ENCODE measurements at places on chromosomes 1 and 21. TPM values are rescaled to one million over a fixed set of nuclear protein-coding genes. Genes with fewer than 3 reads are reported as not detected.

GRCh38 chr1:239209591-239209990 lies 176.8 kb upstream of the CHRM3 start:
- no peak overlapping the region for H3K27ac ChIP-seq
- DNase-seq = no peak
- no peaks in the 10 kb centered on the region for H3K36me3 ChIP-seq
- H3K27me3 ChIP-seq = no peaks in the 10 kb centered on the region

GRCh38 chr1:49364676-49365075 lies 588.0 kb upstream of the BEND5 start:
- no peak overlapping the region for H3K27ac ChIP-seq
- H3K4me1 ChIP-seq = peaks cover 3% of the 10 kb centered on the region
- H3K36me3 ChIP-seq = no peaks in the 10 kb centered on the region
- peak; percentile 10 for DNase-seq

- H3K4me1 ChIP-seq = peaks cover 30% of the 10 kb centered on the region
- no peak overlapping the region for H3K4me3 ChIP-seq
- no peaks in the 10 kb centered on the region for H3K27me3 ChIP-seq
- H3K27ac ChIP-seq = peak overlapping the region; percentile 89
Measured at GRCh38 chr1:6519935-6520671, 28.6 kb upstream of the PLEKHG5 start.

DNA sequence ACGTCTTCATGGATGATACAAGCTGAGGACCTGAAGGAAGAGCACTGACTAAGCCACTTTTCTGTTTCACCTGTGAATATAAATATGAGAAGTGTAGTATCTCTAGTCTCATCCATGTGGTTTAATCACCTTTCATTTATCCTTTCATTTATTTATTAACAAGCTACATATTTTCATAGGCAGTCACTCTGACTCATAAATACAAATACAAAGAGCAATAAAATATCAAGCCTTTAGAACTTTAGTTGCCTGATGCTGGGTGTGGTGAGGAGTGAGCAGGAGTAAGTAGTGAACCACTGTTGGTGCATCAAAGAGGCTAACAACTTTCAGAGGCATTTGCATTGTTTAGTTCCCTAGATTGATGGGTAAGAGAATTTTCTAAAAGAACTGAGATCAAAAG lies 269.0 kb upstream of the C1orf87 start:
- H3K4me1 ChIP-seq = no peaks in the 10 kb centered on the region
- no peaks in the 10 kb centered on the region for H3K27me3 ChIP-seq
- H3K27ac ChIP-seq = no peak overlapping the region
- no peak overlapping the region for H3K4me3 ChIP-seq
- no peaks in the 10 kb centered on the region for H3K36me3 ChIP-seq
- DNase-seq = no peak

DNA sequence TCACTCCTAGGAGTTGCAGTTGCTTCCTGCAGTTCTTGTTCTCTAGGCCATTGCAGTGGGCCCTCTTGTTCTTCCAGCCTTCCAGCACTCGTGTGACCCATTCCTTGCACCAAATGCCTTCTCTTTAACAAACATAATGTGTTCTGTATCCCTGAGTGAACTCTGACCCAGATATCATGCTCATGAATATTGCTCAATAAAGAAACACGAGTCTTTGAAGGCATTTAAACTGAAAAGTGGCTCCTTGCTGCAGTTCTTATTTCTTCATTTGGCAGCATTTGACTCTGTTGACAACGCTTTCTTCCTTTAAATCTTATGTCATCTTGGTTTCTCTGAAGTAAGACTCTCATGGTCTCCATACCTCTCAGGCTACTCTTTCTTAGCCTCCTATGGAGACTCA lies 100.7 kb upstream of the PDE4B start:
- H3K4me3 ChIP-seq = no peak overlapping the region
- peaks cover under 1% of the 10 kb centered on the region for H3K36me3 ChIP-seq
- DNase-seq = no peak
- peaks cover 6% of the 10 kb centered on the region for H3K4me1 ChIP-seq

DNA sequence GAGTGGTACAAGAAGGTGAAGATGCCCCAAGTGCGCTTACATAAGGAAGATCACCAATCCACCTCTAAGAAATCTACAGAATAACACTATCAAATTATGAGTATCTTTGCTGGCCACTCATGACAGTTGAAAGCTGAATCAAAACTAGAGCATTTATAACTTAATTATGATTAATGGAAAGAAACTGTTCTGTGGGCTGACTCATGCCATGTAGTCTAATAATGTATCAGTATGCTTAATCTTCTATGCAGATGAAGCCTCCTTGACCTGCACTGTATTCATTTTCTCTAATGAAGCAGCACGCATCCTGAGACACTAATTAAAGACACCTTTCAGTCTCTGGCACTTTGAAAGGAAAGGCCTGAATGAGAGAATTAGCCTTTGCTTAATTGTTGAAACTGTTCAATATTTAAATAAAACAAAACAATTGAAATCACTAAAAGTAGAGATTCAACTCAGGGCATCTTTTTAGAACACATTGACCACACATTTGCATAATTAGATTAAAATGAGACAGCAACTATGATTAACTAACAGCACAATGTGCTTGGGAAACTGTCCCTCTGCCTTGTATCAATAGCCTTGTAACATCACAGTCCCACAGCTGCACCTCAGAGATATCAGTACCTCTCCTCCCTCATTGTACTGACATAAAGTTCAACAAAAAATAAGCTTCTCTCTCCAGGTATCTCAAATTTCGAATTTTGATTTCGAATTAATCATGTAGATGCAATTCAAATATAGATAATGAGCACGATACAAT lies 105.6 kb downstream of the NTPCR start:
- no peak for DNase-seq
- H3K27me3 ChIP-seq = no peaks in the 10 kb centered on the region
- H3K36me3 ChIP-seq = peaks cover 18% of the 10 kb centered on the region
- H3K4me3 ChIP-seq = no peak overlapping the region

DNA sequence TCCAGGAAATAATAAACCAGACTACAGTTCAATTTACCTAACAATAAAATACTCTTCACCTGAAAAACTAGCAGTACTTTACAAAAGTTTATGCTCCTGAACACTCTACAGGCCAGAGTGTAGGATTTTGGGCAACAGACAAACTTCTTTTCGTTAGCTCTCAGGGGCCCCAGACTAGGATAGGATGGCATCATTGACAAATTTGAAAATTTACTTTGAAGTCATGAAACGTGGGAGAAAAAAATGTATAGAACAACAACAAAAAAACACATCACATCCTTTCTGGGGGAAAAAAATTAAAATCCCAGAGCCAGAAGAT lies 1.2 kb downstream of the PTP4A2 start:
- H3K27ac ChIP-seq = peak overlapping the region; percentile 55
- no peak for DNase-seq
- H3K36me3 ChIP-seq = no peaks in the 10 kb centered on the region
- H3K27me3 ChIP-seq = peaks cover 14% of the 10 kb centered on the region

DNA sequence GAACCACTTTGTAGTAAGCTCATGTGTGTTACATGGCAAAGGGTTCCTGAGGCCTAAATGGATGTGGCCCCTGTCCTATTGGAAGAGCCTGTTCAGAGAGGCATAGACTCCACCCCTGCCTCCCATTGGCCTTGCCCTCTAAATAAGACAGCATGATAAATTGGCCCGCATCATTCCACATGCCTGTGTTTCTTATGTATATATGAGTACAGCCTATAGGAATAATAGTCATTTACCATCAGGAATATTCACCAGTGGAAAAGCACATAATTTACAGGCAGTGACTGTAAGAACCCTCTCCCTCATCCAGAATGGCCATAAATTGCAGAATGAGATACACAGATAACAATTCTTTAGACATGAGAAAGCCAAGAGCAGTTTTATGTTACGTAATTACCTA lies 519.5 kb upstream of the DAB1 start:
- DNase-seq = no peak
- H3K27ac ChIP-seq = no peak overlapping the region
- H3K4me3 ChIP-seq = no peak overlapping the region
- H3K4me1 ChIP-seq = peaks cover 6% of the 10 kb centered on the region
- no peaks in the 10 kb centered on the region for H3K27me3 ChIP-seq

GRCh38 chr1:75643460-75643859 lies 32.5 kb upstream of the SLC44A5 start:
- DNase-seq = no peak
- no peaks in the 10 kb centered on the region for H3K27me3 ChIP-seq
- no peak overlapping the region for H3K27ac ChIP-seq

GRCh38 chr1:167666416-167666815 lies 36.4 kb downstream of the RCSD1 start:
- H3K36me3 ChIP-seq = no peaks in the 10 kb centered on the region
- no peak overlapping the region for H3K4me3 ChIP-seq
- H3K4me1 ChIP-seq = peaks cover 18% of the 10 kb centered on the region
- DNase-seq = no peak
- no peak overlapping the region for H3K27ac ChIP-seq
- H3K27me3 ChIP-seq = no peaks in the 10 kb centered on the region

GRCh38 chr21:42649122-42650032 lies 4.0 kb upstream of the PDE9A start:
- no peak overlapping the region for H3K4me3 ChIP-seq
- no peaks in the 10 kb centered on the region for H3K36me3 ChIP-seq
- H3K27ac ChIP-seq = no peak overlapping the region
- H3K4me1 ChIP-seq = peaks cover 11% of the 10 kb centered on the region

DNA sequence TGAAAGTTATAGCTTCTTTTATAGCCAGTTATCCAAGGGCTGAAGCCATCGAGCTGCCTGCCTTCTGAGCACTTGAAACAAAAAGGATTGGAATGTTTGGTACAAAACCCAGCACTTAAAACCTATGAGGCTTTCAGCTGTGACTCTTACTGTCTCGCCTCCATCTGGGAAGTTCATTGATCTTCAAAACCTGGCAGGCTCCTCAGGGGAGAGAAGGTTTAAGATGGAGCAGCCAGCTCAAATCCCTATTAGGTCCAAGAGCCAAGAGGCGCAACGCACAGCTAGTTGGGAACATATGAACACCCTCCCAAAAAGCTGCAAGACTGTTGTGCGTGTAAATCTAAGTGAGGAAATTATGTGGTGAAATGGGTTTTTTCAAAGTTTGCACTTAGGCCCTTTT lies 33.4 kb downstream of the BACE2 start:
- no peak overlapping the region for H3K4me3 ChIP-seq
- H3K4me1 ChIP-seq = peaks cover 7% of the 10 kb centered on the region
- no peaks in the 10 kb centered on the region for H3K36me3 ChIP-seq
- DNase-seq = no peak

DNA sequence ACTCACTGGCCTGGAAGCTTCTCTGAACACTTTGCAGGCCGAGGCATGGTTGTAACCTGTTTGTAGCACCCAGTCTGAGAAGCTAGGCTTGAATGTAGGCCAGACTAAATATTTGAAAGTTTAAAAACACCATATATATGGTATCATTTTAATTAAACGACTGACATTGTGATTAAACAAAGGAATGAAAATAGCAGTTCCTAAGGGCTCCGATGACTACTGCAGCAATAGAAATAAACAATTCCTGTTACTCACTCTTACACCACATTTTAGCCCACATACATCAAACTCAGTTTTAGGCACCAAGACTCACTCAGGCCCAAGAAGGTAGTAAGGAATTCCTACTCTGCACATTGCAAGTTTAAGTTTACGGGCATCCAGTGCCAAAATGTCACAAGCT lies 281.2 kb downstream of the AKT3 start:
- H3K27ac ChIP-seq = no peak overlapping the region
- H3K36me3 ChIP-seq = no peaks in the 10 kb centered on the region
- no peak overlapping the region for H3K4me3 ChIP-seq
- H3K4me1 ChIP-seq = no peaks in the 10 kb centered on the region

DNA sequence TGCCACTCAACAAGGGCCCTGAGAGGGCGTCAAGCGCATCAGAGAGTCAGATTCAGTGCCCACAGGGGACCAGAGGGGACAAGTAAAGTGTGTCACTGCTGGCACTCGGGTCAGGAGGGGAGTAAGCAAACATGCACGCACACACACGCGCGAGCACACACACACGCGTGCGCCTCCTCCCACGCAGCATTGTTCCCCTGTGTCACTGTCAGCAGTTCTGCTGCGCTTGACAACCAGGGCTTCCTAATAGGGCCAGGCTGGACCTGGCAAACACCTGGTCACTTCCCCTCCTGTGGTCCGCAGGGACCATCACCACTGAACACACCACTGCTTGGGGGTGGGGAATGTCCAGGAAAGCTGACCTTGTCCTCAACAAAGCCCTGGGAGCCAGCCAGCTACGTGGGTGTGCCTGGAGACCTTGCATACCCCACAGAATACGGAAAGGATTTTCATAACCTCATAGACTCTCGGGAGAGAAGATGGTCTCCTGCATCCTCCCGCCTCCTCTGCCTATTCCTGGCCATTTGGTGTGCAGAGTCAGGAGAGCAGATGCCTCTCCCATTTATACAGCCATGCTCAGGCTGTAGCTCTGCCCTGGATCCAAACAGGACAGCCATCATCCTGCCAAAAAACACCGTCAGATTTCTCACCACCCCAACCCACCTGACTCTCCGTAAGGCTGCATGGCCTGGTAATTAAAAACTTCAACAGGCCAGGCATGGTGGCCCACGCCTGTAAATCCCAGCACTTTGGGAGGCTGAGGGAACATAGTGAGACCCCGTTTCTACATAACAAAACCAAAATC lies 73.2 kb downstream of the SSBP3 start:
- H3K27me3 ChIP-seq = no peaks in the 10 kb centered on the region
- no peak for DNase-seq
- no peak overlapping the region for H3K4me3 ChIP-seq
- 0 out of 2 replicates have a peak, but pooled peaks cover under 1% of the 10 kb centered on the region for H3K36me3 ChIP-seq

GRCh38 chr21:25967181-25967900 lies 203.2 kb downstream of the APP start:
- H3K4me1 ChIP-seq = peaks cover 61% of the 10 kb centered on the region
- peak overlapping the region; percentile 70 for H3K27ac ChIP-seq
- no peak overlapping the region for H3K4me3 ChIP-seq
- DNase-seq = no peak
- H3K36me3 ChIP-seq = peaks cover 63% of the 10 kb centered on the region
- no peaks in the 10 kb centered on the region for H3K27me3 ChIP-seq

DNA sequence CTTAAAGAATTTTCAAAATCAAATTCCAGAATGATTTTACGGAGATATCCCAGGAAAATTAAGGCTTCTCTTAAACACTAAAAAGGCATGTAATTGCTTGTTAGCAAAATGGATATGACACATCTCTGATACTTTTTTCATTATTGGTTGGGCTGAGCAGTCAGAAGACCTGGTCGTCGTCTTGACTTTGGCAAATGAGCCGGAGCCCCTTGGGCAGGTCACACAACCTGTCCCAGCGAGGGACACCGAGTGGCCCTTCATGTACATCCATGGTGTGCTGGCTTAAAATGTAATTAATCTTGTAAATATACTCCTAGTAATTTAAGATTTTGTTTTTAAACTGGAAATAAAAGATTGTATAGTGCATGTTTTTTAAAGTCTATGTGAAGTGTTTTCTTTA lies 33.9 kb downstream of the IFNGR2 start:
- H3K4me1 ChIP-seq = no peaks in the 10 kb centered on the region
- no peak overlapping the region for H3K4me3 ChIP-seq
- H3K27me3 ChIP-seq = no peaks in the 10 kb centered on the region

GRCh38 chr1:39026866-39027507 lies 837 bp downstream of the NDUFS5 start:
- H3K36me3 ChIP-seq = peaks cover 34% of the 10 kb centered on the region
- no peak for DNase-seq
- H3K27me3 ChIP-seq = peaks cover 3% of the 10 kb centered on the region
- H3K4me1 ChIP-seq = peaks cover 9% of the 10 kb centered on the region

PDZK1IP1 gene
- total RNA-seq = not detected

PPM1J gene
- total RNA-seq = 22.6 TPM

BEST4 gene
- 1.7 TPM for total RNA-seq

APCS gene
- 0.64 TPM for total RNA-seq

NOS1AP gene
- 14.7 TPM for total RNA-seq

HSD17B7 gene
- 32.9 TPM for total RNA-seq

DMRTA2 gene
- not detected for total RNA-seq

MRPL37 gene
- total RNA-seq = 143 TPM

TMCO4 gene
- 7.2 TPM for total RNA-seq

SYCP1 gene
- total RNA-seq = 0.34 TPM

ADAM30 gene
- total RNA-seq = not detected

TDRD5 gene
- total RNA-seq = 0.66 TPM

DMBX1 gene
- 1.7 TPM for total RNA-seq

PTPN7 gene
- total RNA-seq = 0.98 TPM

LCE1E gene
- not detected for total RNA-seq
